ENCODE measurements at places on chromosomes 2 and 18.

GRCh38 chr2:11082880-11083279 lies 72.4 kb upstream of the SLC66A3 start:
- no peak for DNase-seq

DNA sequence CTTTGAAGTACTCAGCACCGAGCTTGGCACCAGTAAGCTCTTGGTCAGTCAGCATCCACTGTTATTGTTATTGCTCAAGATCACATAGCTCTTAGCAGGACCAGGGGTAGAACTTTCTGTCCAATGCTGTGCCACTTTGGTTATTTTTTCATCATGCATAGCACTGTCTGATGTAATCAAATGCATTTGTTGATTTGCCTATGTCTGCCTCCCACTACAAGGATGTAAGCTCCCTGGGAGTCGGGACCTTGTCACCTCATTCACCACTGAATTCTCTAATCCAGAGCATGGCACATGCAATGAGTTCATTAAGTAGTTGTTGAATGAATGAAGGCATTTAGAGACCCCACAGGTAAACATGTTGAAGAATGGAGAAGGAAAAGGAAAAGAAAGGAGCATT lies 29.0 kb upstream of the DLX1 start:
- no peak for DNase-seq

DNA sequence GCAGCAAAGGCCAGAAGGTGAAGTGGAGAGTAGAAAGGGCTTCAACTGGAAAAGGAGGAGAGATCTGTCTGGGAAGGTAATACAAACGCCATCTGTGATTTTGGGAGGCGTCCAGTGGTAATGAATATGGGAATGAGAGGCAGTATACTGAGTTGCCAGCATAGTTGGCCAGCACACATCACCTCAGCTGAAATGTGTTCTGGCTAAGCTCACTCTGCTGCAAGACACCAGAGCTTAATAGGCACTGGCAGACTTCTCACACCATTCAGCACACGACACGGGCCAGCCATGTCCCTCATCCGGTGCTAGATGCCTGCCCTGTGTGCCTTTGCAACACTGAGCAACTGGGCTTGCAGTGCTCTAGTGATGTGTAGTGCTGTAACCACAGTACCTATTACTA lies 277.1 kb downstream of the PIEZO2 start:
- no peak for DNase-seq

- no peak for DNase-seq
These were observed 43.0 kb downstream of the BIN1 start for GRCh38 chr2:127063701-127064590.

GRCh38 chr2:169193618-169194017 lies 124.3 kb downstream of the DHRS9 start:
- DNase-seq = no peak

- DNase-seq = no peak
These were observed 129.9 kb downstream of the TXNL1 start for GRCh38 chr18:56508370-56509036.

DNA sequence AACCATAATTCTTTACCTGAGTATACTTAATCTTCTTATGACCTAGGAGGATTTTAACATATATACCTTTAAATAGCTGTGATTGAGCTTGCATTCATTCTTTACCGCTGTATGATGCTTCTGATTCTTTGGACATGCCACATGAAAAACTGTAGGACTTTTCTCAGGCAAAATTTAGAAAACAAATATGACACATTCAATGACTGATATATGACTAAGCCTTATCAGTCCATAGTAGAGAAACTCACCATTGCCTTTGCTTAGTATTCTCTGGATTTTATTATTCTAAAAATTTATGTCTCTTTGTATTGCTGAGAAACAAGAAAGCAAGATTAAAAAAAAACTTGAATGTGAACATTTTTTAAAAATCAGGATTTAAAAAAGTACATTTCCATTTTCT lies 3.7 kb downstream of the FAM171B start:
- no peak for DNase-seq

GRCh38 chr18:79962311-79962710 lies 2.1 kb upstream of the HSBP1L1 start:
- DNase-seq = no peak

DNA sequence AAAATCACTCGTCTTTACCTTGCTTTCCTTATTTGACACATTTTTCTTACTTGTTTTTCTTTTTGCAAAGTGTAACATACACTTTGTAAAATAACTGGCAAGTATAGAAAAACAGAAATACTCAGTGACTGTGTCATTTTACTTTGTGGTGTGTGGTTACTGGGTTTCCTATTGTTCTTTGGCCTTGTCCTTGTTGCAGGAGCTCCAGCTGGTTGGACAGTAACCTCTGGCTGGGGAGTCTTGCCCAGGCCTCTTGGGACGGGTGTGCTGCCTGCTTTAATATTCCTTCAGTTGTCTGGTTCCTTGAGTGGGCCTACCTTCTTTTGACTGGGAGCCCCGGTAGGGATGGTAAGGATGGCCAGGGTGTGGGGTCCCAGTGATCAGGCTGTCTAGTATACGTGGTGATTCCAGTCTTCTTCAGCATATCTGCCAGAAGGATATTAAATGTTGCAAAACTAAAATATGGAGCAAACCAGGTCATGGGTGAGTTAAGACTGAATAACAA lies 53.8 kb downstream of the RNF144A start:
- no peak for DNase-seq

DNA sequence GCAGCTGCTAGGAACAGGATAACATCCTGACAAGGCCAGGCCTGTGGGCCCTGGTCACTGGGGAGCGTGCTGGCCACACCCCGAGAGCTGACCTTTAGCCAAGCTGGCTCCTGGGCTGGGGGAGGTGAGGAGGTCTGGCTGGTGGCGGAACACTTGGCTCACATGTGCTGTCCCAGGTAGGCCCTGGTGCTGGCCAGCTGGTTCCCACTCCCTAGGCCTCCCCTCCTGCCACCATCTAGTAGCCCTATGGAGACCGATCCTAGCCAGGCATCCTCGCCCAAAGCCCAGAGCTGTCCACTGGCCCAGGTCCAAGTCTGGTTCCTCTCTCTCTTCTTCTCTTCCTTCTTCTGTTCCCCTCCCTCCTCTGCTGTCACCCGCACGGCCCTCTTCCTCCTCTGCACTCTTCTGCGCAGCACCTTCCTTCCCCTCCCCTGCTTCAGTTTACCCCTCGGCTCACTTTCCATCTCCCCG lies 52.4 kb downstream of the TNS1 start:
- DNase-seq = no peak

GRCh38 chr18:26999797-27000196 lies 134.3 kb upstream of the AQP4 start:
- no peak for DNase-seq

- no peak for DNase-seq
These were observed 62.6 kb downstream of the BAZ2B start for GRCh38 chr2:159553727-159554126.

GRCh38 chr2:1650085-1650872 lies 94.0 kb downstream of the PXDN start:
- no peak for DNase-seq

DNA sequence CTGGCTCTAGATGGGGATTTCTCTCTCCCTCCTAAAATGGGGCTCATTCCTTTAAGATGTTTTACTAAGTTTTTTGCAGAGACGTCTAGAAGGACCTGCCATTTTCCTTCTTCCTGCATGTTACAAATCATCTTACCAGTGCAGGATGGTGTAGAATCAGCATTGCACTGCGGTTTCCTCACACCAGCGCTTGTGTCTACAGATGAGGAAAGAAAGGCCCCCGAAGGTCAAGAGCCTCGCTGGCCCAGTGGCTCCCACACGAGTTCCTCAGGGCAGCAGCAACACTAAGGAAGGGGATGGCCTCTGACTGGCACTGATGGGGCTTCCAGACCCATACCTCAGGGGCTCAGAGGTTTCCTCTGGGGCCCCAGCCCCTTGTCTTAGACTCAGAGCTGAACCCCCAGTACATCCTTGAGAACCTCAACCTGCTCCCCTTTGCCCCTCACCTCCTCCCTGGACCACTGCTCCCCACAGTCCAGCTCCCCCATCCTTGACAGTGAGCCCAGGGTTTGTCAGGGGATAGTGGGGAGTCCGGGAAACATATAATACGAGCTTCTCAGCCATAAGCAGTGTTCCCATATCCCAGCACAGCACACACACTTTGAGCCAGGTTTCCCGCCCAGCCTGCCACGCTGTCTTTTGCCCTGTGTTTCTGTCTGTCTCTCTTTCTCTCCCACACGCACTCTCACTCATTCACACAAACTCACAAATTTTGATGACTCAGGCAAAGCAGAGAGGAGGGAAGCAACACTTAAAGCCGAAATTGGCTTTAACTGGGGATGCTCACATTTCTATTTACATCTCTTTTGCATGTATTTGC lies 29.4 kb downstream of the ZFP36L2 start:
- DNase-seq = no peak

DNA sequence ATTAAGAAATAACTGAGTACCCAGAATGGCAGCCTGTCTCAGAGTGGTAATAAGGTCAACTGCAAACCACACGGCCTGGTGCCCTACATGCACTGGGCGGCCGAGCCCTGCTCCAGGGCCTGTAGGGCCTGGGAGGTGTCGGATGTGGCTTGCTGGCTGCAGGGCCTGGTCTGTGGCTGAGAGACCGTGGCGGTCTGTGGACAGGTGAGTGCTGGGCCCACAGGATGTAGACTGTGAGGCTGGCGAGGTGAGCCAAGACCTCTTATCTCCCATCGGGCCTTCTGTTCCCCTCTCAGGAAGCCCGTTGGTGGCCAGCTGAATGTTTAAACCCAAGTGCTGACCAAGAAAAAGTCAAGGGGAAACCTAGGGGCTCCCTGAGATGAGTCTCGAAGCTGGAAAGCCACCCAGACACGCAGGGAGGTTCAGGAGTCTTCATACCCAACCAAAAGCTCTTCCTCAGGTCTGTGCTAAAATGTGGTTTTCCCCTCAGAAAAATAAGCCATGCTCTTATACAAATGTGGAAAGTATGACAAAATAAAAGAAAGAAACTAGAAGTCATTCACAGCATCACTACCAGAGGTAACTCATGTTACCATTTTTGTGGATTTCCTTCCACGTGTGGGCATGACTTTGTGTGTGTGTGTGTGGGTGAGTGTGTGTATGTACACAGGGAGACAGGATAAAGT lies 47.7 kb upstream of the CTDP1 start:
- DNase-seq = no peak

GRCh38 chr2:8693157-8693821 lies 11.4 kb downstream of the ID2 start:
- no peak for DNase-seq

DNA sequence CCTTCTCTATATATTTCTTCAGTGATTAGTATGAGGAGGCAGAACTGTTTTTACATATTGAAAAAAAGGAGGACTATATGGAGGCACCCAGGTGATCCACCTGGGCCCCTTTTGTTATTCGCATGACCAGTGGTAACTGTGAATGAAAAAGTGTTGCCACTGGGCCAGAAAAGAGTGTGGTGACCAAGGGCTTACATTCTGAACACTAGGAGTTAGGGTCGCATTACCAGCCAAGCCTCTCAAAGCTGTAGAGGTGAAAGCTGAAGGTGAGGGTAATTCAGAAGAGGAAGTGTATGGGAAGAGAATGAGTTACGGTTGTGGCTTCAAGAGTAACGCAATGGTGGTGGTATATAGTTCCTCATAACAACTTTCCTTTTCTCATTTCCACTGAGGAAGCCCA lies 487.6 kb downstream of the TMEM182 start:
- DNase-seq = no peak

DNA sequence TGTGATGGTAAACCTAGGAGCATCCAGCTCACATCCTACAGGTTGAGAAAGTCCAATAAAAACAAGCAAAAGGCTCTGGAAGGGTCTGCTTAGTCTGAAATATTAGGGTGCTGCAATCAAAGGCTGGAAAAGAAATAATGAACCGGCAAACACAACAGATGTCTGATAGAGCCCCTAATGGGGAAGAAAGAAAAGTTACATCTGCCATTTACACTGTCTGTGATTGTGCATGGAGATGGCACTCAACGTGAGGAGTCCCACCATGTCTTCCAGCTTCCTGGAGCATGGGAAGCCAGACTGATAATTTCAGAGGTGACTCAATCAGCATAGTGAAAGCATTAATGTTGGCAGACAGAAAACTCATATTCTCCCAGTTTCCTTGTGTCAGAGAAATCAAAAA lies 307.8 kb downstream of the EPHA4 start:
- DNase-seq = no peak

DNA sequence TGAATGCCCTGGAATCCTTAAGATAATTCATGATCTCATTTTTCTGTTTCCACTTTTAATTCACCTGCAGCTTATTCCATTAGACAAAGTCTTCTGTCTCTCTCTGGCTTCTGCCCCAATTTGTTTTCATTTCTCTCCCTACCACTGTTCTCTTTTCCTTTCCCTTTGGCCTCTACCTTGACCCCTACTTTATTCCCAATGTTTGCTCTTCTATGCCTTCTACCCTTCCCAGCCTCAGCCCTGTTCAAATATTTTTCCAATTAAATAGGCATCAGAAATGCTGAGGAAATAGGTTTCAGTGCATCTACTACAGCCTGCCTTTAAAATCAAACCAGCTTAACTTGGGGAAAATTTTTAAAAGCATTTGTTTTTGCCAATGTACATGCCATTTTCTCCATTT lies 443.7 kb upstream of the CWC22 start:
- no peak for DNase-seq

- DNase-seq = no peak
These were observed 71.6 kb upstream of the CHRNA1 start for GRCh38 chr2:174835797-174836255.

- no peak for DNase-seq
These were observed 185.4 kb upstream of the GLI2 start for GRCh38 chr2:120550282-120550681.

GRCh38 chr2:197164141-197164754 lies 146.3 kb downstream of the ANKRD44 start:
- no peak for DNase-seq

- DNase-seq = no peak
These were observed 206.1 kb downstream of the ZNF407 start for GRCh38 chr18:74803769-74804168.

- DNase-seq = no peak
These were observed 66.9 kb downstream of the ACVR1 start for GRCh38 chr2:157809212-157809611.

- DNase-seq = no peak
These were observed 934 bp downstream of the ZNF804A start for GRCh38 chr2:184599054-184599871.

- no peak for DNase-seq
These were observed 53.3 kb downstream of the TRAPPC12 start for GRCh38 chr2:3432693-3433338.
